ENCODE measurements at places on chromosomes 2 and 18.

DNA sequence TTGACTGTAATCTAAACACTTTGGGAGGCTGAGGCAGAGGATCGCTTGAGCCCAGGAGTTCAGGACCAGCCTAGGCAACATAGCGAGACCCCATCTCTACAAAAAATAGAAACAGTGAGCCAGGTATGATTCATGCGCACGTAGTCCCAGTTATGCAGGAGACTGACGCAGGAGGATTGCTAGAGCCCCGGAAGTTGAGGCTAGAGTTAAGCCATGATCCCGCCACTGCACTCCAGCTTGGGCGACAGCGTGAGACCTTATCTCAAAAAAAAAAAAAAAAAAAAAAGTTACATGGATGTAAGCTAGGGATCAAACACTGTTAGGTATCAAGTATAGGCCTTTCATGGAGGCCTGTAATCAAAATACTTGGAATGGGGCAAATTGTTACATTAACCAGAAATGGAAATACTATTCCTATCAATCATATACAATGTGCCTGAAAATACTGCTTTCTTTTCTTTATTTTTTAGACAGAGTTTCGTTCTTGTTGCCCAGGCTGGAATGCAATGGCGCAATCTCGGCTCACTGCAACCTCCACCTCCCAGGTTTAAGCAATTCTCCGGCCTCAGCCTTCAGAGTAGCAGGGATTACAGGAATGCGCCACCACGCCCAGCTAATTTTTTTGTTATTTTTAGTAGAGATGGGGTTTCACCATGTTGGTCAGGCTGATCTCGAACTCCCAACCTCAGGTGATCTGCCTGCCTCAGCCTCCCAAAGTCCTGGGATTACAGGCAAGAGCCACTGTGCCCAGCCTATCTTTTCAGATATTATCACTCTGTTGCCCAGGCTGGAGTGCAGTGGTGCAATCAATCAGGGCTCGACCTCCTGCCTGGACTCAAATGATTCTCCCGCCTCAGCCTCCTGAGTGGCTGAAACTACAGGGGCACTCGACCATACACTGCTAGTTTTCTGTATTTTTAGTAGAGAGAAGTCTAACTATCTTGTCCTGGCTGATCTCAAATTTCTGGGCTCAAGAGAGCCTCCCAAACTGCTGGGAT lies 27.2 kb downstream of the XPO1 start:
- H3K36me3 ChIP-seq, result peaks cover 14% of the 10 kb centered on the region
- no peak for DNase-seq
- peaks cover 15% of the 10 kb centered on the region for H3K4me1 ChIP-seq

DNA sequence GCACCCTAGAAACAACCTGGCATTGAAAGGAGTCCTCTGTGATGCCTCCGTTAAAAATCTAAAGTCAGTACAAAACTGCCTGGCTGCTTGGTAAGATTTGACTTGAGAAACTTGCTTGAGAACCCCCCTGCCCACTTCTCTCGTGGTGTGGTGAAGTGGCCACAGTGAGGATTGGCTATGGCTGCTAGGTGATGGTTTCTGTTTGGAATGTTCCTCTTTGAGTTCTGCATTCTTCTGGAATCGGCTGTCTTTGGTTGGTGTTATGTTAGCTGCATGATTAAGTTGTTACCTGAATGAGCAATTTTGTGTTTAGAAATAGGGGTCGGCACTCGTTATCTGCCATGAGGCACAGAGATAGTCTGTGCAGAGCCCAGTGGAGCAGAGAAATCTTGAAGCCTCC lies 21.7 kb upstream of the SAG start:
- H3K4me3 ChIP-seq, result no peak overlapping the region
- no peaks in the 10 kb centered on the region for H3K27me3 ChIP-seq
- H3K27ac ChIP-seq, result peak overlapping the region; percentile 29
- no peaks in the 10 kb centered on the region for H3K4me1 ChIP-seq
- DNase-seq, result no peak
- H3K36me3 ChIP-seq, result peaks cover 51% of the 10 kb centered on the region

- peaks cover 4% of the 10 kb centered on the region for H3K4me1 ChIP-seq
- H3K4me3 ChIP-seq, result no peak overlapping the region
- no peak for DNase-seq
- H3K36me3 ChIP-seq, result no peaks in the 10 kb centered on the region
These were observed 2.0 kb downstream of the ITGA6 start for GRCh38 chr2:172429301-172429968.

DNA sequence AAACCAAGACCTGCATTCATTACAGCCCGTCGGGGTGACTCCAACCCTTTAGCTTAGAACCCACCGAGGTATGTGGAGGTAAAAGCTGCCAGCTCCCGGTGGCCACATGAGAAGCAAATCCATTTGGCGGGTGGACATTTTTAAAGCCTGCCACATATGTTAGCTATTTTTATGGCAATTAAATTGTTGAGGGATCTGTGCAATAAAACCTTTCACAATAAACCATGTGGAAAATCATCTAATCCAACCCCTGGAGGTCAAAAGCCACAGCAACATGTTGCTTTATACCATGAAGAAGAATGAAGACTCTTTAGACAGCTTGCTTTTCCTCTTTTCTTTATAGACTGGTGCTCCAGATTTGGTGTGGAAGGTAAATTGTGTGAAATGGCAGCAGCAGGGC lies 176.3 kb downstream of the AGPS start:
- H3K27me3 ChIP-seq, result no peaks in the 10 kb centered on the region
- H3K27ac ChIP-seq, result no peak overlapping the region

DNA sequence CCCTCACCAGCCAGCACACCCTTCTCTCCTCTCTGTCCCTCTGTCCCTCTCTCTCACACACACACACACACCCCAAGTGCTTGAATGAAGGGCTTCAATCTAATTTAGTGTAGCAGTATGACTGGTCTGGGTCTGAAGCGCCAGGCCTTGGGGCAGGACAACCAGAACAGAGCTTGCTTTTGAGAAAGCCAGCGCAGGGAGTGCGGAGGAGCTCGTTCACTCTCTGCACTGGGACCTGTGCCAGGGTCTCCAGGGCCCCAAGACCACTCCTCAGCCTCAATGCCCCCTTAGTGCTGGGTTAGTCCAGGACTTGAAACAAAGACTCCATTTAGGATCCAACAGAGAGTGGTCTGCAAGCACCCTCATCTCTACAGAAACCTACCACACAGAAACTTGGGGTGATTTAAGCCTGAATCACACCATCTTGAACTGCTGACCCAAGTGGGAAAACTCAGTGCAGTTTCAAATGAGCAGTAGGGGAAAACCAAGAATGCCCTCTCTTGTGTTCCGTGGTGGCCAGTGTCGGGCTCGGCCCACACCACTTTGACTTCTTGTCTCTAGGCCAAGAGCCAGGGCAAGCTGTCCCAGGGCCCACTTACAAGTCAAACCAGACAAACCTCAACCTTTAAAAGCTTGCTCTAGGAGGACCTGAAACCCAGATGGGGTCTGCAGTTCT lies 66.6 kb upstream of the WIPF1 start:
- H3K4me3 ChIP-seq, result peak overlapping the region; percentile 22
- no peak overlapping the region for H3K27ac ChIP-seq
- H3K27me3 ChIP-seq, result no peaks in the 10 kb centered on the region
- no peaks in the 10 kb centered on the region for H3K36me3 ChIP-seq

DNA sequence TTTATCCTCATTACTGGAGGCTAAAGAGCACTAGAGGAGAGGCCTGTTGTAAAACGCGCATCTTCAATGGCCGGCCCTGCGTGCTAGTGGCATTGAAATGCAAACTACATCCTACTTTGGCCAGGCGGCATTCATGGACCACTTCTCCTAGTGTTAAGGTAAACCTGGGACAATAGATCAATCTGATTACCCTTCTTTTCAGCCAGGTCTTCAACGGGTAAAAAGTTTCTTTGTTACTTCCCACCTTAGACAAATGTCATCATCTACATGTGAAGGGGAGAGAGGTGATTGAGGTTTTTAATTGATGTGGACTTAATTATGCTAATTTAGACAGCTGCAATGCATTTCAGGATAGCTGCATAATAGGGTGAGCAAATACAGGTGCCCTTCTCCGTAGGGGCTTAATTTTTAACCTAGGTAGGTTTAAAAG lies 628.0 kb downstream of the ZEB2 start:
- H3K27ac ChIP-seq, result no peak overlapping the region
- no peaks in the 10 kb centered on the region for H3K36me3 ChIP-seq
- H3K4me1 ChIP-seq, result no peaks in the 10 kb centered on the region
- H3K27me3 ChIP-seq, result no peaks in the 10 kb centered on the region

- no peaks in the 10 kb centered on the region for H3K27me3 ChIP-seq
- no peak for DNase-seq
- H3K36me3 ChIP-seq, result no peaks in the 10 kb centered on the region
- no peak overlapping the region for H3K4me3 ChIP-seq
These were observed 96.3 kb downstream of the SH3RF3 start for GRCh38 chr2:109225170-109225782.
